ENCODE measurements at places on chromosomes 6 and 20.

DNA sequence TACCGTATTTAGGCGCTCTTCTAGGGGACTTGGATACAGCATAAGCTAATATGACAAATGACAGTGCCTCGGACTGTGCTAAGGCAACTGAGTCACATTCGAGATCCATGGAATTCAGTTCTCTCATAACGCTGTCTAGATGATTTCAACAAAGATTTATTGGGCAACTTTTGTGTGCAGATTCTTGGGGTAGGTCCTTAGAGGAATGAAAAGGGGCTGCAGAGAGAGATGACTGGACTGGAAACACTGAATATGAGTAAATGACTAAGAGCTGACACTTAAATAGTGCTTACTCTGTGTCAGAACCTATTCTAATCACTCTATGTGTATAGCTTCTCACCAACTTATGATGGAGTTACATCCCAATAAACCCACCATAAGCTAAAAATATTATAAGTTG is 36.4 kb upstream of the MARCKS start:
- no peak for DNase-seq

GRCh38 chr20:14861028-14861699 is 523.8 kb upstream of the FLRT3 start:
- DNase-seq, result no peak

DNA sequence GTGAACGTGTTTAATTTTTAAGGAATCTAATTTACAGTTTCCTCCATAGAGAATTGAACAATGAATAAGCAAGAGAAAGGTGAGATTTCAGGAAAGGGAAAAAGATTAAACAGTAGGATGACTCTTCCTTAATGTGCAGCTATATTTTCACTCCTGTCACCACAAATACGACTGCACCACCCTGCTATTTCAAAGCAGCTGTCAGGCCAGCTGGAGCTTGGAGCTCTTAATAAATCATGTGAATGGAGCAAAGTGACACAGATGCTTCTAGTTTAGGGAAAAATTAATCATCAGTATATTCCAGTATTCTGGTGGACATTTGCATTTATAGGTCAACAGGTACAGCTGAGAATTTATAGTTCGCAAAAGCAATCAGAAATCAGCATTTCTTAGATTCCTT is 56.5 kb upstream of the PKIB start:
- DNase-seq, result no peak

GRCh38 chr6:149054559-149055194 is 262.8 kb upstream of the TAB2 start:
- DNase-seq, result no peak

DNA sequence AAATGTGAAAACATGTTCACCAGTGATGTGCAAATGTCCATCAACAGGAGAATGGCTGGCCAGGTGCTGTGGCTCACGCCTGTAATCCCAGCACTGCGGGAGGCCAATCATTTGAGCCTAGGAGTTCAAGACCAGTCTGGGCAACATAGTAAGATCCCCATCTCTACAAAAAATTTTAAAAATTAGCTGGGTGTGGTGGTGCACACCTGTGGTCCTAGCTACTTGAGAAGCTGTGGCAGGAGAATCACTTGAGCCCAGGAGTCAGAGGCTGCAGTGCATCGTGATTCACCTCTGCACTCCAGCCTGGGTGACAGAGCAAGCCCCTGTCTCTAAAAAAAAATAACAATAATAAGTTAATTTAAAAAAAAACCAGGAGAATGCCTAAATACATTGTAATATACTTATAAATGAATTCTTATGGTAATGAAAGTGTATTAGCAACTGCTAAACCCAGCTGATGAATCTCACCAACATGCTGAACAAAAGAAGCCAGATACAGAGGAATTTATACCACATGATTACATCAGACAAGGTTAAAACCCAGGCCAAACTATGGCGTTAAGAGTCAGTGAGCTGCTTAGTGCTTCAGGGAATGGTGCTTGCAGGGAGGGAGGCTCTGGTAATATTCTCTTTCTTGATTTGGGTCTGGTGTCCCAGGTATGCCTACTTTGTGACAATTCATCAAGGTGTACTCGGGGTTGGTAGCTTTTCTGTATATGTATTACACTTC is 36.4 kb downstream of the RPP40 start:
- no peak for DNase-seq

DNA sequence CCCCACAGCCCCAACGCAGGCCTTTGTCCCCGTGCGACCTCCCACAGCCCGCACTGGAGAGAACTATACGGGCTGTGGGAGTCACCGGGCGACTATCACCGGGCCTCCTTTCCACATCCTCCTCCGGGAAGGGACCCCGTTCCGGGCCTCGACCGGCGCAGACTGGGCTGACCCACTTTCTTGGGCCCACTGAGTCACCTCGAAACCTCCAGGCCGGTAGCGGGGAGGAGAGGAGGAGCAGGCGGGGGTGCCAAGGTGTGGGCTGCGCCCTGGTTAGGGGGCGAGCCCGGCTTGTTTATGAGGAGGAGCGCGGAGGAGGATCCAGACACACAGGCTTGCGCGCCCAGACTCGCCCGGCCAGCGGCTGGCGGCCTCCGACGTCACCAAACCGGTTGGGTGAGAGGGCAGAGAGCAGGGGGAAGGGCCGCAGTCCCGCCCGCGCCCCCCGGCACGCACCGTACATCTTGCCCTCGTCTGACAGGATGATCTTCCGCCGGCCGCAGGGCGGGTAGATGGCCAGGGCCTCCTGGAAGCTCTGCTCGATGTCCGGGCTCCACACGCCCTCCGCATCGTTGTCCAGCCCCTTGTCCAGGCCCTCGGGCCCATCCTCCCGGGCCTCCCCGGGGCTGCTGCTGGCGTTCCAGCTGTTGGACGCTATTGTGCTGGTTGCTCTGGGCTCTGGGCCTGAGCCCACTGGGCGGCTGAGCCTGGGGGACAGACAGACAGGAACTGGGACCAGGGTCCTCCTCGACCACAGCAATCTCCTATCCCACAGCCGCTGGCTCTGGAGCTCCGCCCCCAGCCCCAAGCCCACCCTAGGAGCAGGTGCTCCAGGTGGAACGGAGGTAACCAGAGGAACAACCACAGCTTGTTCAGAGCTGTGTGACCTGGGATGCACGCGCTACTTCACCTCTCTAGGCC is 10.6 kb downstream of the TEAD3 start:
- no peak for DNase-seq

- no peak for DNase-seq
Measured at GRCh38 chr20:63606686-63607085, 20.2 kb downstream of the GMEB2 start.

DNA sequence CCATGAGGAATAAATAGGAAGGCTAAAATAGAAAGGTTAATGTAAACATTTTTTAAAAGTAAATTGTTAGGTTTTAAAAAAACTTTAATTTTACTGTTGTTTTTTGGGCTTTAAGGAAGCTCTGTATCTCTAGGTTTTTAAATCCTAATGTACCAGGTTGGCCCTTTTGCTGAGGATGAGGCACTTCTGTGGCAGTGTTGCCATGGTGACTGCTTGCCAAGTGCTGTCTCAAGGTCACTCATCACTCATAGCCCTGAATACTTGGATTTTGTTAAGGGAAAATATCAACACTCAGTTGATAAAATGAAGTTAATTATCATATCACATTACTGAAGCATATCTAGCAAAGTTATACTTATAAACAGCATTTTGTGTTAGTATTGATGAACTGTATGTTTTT is 50.2 kb downstream of the NCOA3 start:
- no peak for DNase-seq

- DNase-seq, result no peak
Measured at GRCh38 chr6:141316236-141316635, 816.5 kb upstream of the GJE1 start.

DNA sequence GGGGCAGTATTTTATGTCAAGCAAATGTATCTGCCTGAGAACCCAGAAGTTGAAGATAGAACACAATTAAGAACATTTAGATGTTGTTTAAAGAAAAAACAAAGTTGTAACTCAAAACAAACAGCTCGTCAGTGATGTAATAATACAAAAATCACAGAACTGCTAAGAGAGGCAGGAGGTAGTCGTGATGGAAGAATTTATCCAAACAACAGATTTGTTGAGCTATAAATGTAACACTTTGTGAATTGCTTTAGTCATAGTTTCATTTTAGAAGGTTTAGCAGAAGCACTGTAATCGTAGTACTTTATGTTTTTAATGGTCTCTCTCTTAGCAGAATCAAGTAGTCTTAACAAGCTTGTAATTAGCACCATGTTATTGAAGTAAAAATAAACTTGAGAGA is 73.6 kb downstream of the SCAF8 start:
- no peak for DNase-seq

DNA sequence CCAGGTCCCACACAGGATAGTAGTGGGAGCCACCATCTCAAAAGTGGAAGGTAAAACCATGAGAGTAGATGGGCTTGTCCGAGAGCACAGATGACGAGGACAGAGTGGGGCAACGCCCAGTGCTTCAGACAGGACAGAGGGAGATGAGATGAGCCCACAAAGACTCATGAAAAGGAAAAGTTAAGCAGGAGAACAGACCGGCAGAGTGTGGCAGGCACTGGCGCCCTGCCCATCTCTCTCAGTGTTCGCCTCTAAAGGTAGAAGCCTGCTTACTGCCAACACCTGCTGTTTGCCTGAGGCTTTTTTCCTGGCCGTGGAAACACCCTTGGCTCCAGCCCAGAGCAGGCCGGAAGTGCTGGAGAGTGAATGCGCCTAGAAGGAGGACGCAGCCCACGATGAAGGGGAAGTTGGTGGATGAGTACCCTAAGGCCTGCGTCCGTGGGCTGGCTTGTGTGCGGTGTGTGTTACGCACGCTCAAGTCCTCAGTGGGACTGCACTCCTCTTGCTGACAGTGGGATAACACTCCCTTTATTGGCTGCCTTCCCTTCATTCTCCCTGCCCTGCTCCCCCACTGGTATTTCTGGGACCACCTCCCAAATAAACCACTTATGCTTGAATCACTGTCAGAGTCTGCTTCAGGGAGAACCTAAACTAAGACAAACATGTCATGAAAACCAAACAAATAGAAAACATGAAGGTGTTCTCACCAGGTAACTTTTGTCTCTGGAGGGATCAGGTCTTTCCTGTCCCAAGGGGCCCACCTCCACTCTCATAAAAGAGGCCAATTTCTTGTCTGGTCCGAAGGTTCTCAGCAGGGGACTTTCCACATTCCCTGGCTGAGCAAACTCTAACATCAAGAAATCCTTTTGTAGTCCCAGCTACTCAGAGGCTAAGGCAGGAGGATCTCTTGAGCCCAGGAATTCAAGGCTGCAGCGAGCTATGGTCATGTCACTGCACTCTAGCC is 9.1 kb upstream of the FOXP4 start:
- no peak for DNase-seq

GRCh38 chr20:42295592-42295991 is 677.4 kb upstream of the CHD6 start:
- DNase-seq, result no peak

GRCh38 chr6:951399-952181 is 258.7 kb upstream of the EXOC2 start:
- no peak for DNase-seq

DNA sequence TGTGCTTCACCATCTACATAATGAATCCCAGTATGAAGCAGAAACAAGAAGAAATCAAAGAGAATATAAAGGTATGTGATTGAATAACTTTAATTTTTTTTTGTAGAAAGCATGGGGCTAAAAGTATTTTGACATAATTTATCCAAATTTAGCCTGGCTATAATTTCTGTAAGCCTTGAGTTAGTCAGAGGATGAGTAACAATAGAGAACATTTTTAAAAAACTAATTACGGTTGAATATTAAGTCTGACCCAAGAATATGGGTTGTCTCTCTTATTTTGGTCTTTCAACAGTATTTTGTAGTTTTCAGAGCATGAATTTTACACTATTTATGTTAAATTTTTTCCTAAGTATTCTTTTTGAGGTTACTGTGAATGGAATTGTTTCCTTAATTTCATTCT is 2.5 kb downstream of the GMNN start:
- no peak for DNase-seq

- no peak for DNase-seq
Measured at GRCh38 chr6:82017773-82018172, 229.8 kb downstream of the IBTK start.

DNA sequence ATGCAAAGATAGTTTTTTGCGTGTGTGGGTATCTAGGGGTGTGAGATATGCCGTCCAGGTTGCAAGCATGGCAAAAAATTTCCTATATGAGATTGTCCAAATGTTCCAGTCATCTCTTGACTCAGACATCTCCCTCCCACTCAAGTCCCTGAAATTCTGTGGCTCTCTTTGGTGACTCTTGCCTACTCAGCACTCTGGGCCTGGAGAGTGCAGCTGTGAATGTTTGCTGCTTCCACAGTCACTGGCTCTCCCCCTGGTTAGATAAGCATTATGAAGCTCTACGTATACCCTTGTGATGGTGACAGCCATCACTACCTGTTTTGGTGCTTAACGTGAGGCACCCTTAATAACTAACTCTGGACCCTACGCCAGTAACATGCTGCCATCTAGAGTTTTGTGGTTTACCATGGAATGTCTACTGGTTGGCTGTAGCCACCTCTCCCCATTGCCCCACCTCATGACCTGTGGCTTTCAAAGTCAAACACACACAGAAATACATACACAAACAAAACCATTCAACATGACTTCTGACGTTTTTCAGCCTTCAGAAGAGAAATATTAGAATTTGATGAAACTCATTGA is 621.9 kb upstream of the CITED2 start:
- DNase-seq, result no peak

DNA sequence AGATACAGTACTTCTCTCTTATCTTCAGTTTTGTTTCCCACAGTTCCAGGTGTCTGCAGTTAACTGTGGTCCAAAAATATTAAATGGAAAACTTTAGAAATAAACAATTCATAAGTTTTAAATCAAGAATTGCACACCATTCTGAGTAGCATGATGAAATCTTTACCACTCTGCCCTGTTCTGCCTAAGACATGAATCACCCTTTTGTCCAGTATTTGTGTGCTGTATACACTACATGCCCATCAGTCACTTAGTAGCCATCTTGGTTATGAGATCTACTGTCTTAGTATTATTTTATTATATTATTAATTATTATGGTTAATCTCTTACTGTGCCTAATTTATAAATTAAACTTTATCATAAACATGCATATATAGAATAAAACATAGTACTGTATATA is 279.0 kb downstream of the OGFRL1 start:
- no peak for DNase-seq

GRCh38 chr6:49556429-49556837 is 6.0 kb downstream of the C6orf141 start:
- no peak for DNase-seq

GRCh38 chr6:105626295-105627158 is 223.6 kb upstream of the PREP start:
- no peak for DNase-seq

Measured in activated T-cell treated with anti-CD3 and anti-CD28 coated beads for 1 hour (primary cell).